ENCODE measurements at places on chromosomes 1 and 21. TPM values are rescaled to one million over a fixed set of nuclear protein-coding genes. Genes with fewer than 3 reads are reported as not detected.
A peak's percentile ranks its signal among the peaks of the same experiment; 100 is the strongest.

- DNase-seq = no peak
Measured at GRCh38 chr1:248691567-248692155, 10.9 kb downstream of the OR14I1 start.

DNA sequence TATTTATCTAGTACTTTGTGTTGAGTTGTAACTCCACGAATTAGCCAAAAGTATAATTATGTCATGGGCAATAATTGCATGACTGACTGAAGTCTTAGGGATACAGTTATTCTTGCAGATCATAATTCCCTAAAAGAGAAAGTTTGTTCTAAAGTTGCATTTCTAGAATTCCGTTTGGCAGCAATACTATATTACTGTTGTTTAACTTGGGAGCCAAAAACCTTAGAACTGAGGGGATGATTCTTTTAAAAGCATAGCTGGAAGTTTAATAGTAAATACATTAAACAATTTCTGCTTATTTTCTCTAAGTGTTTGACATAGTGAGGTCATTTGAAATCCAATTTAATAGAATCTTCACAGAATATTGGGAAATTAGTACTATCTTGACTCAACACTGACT lies 356.4 kb upstream of the ADAMTS5 start:
- no peak for DNase-seq

- no peak for DNase-seq
Measured at GRCh38 chr1:26081267-26082019, 14.0 kb upstream of the TRIM63 start.

- DNase-seq = no peak
Measured at GRCh38 chr1:209512821-209513220, 70.7 kb upstream of the CAMK1G start.

DNA sequence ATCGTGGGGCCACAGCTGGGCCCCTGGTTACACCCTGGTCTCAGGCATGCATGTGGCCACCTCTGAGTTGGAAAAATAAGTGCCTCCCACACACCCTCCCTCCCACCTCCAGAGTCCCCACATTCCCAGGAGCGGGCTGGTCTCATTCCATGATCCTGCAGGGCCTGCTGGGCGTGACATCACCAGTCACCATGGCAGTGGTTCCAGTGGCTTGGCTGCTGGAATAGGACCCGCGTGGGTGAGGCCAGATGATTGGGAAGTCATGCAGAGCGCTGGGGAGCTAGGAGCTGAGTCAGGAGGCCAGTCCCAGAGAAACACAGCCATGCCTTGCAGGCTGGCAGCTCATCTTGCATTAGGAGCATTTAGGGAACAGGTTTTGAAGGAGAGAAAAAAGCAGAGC lies 125.4 kb upstream of the TMEM51 start:
- no peak for DNase-seq

DNA sequence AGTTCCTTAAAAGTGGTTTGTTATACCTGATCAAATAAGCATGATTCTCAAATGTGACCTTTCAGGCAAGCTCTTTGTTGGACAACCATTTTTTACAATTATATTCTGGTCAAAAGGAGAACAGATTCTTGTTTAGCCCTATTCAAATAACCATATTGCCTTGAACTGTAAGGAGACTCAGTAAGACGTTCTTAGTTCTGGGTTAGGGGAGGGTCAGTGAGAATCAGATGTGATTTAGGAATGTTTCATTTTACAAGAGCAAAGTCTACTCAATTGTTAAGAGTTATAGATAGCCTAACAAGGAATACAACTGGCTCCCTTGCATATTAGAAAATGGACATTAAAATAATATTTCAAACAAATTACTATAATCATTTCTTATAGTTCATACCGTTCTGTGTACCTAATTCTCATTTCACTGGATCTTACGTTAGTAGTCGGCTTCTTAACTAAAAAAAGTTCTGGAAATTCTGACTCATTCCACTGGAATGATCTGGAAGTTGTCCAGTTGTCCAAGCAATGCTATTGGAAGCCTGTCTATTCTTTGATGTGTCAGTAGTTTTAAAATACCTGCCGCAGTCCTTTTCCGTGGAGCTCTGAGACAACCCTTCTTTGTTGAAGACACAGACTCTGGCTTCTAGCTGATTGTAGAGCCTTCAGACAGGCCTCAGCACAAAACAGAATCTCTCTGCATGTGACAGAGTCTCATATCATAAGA lies 88.8 kb downstream of the MAST2 start:
- DNase-seq = no peak

DNA sequence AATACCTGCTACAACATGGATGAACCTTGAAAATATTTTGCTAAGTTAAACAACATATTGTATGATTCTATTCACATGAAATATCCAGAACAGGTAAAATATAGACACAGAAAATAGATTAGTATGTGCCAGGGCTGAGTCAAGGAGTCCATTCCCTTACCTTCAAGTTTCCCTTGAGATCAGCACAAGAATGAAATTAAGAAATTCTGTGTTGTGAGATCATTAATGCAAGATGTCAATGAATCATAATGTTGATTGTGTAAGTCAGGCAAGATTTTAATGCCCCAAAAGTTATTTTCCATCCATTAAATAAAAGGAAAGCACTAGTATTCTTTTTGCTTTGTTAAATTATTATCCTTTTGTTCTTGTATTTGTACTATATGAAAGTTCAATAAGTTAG lies 139.4 kb downstream of the MRPL39 start:
- no peak for DNase-seq

DNA sequence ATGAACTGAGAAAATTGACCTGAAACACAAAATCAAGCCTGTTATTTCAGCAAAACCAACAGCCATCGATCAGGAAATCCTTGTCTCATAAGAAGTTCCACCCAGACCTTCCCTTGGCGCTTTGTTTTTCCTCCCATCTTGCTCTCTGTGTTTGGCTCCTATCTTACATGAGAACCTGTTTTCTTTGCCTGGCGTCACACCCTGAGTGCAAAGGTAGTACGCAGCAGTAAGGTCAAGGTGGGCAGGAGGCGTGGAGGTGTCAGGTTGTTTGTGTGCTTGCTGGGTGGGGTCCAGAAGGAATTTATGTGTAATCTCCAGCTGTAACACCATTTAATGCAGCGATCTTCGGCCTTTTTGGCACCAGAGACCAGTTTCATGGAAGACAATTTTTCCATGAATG lies 50.5 kb downstream of the C1orf21 start:
- DNase-seq = no peak

DNA sequence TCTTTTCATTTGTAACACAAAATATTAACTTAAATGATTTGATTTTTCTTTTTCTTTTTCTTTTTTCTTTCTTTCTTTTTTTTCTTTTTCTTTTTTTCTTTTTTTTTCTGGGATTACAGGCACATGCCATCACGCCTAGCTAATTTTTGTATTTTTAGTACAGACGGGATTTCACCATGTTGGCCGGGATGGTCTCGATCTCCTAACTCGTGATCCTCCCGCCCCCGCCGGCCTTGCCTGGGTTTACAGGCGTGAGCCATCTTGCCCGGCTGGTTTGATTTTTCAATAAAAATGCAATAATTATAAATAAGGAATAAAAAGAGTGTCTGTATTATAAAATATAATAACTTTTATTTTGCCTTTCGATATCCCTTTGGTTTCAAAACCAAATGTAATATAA lies 146.7 kb upstream of the RGS18 start:
- DNase-seq = no peak

DNA sequence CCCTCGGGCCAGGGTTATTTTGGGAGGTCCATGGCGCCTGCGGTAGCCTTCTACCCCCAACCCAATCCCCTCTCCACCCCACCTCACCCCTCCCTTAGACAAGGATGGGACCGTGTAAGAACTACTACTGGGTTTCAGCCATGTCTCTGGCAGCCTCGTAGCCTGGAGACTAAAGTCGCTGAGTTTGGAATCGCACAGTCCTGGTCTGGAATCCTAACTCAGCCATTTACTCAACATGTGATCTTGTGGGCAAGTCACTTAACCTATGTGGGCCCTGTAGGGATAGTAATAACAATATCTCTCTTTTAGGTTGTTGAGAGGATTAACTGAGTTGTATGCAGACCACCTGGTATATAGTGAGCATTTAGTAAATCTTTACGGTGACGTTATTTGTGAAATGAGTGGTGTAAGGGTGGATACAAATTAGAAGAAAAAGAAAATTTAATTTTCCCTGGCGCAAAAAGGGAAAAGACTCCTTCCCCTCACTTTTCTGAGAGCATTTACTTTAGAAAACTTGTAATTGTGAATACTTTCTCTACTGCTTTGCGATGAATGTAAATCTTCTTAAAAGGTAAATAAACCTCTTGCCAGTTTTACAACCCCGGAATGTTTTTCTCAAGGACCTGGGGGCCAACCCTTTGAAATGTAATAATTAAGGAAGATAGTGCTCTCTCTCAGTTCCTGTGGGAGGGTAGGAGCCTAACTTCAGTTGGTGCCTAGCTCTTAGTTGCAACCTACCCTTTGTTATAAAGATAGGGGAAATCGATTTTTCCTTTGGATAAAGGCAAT lies 615 bp upstream of the MRPS15 start:
- no peak for DNase-seq

DNA sequence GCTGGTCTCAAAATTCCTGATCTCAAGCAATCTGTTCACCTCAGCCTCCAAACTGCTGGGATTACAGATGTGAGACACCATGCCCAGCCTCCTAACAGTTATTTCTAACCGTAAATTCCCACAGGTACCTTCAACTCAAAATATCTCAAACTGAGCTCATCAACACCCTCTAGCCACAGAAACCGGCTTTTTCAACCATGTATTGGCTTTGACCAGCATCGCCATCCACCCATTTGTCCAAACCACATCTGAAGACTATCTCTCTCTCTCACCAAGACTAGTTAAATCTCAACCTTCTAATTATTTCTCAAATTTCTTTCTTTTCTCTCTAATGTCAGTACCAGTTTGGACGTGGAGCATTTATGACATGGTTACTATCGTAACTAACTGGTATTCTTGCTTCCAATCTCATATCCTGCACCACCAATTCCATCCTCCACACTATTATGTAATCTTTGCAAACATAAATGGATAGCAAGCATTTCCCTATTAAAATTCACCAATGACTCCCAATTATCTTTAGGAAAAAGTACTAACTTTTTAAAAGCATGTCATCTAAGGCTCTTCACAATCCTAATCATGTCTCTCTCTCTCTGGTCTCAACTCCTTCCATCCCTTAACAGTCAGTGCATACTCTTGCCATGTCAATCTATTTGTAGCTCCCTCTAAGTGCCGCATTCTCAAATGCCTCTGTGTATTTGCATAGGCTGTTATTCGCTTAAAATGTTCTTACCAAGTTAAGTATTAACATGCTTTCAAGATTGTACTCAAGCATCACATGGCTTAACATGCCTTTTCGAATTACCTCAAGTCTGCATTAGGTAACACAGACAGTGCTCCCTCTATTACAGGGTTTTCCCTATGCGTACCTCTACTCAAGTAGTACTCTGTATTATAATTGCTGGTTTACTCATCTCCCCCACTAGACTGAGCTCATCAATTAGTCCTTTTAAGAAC lies 18.1 kb downstream of the RSBN1 start:
- no peak for DNase-seq

DNA sequence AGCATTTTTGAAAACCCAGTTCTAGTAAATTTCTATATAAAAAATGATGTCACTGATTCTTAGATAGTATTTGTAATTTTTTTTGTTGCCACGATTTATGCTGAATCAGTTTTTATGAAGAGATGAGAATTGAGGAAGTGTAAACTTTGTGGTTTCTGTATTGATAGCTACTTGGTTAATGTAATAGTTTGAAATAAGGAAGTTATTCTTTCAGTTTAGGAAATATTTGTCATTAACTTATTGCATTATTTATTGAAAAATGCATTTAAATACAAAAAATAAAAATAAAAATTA lies 97.8 kb downstream of the ZFYVE9 start:
- DNase-seq = no peak

GRCh38 chr21:15749082-15749860 lies 19.5 kb downstream of the USP25 start:
- DNase-seq = no peak

GRCh38 chr1:145730900-145731299 lies 11.6 kb downstream of the CD160 start:
- DNase-seq = no peak

DNA sequence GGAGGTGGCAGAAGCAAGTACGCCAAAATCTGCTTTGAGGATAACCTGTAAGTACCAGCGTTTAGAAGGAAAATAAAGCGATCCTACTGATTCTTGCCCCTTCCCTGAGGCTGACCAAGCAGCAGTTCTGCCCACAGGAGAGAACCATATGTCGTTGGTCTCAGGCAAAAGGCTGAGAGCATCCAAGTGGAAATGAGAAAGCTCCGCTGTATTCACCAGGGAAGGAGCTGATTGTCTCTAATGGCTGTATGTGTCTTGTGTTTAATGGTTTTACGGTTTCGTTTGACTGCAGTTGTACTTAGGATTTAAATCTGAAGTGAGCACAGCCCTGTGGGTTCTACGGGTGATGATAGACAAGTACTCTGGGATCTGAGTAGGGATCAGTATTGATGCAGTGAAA lies 21.9 kb downstream of the FAM3B start:
- no peak for DNase-seq

GRCh38 chr1:4655674-4656532 lies 1.5 kb downstream of the AJAP1 start:
- peak; percentile 20 for DNase-seq

DNA sequence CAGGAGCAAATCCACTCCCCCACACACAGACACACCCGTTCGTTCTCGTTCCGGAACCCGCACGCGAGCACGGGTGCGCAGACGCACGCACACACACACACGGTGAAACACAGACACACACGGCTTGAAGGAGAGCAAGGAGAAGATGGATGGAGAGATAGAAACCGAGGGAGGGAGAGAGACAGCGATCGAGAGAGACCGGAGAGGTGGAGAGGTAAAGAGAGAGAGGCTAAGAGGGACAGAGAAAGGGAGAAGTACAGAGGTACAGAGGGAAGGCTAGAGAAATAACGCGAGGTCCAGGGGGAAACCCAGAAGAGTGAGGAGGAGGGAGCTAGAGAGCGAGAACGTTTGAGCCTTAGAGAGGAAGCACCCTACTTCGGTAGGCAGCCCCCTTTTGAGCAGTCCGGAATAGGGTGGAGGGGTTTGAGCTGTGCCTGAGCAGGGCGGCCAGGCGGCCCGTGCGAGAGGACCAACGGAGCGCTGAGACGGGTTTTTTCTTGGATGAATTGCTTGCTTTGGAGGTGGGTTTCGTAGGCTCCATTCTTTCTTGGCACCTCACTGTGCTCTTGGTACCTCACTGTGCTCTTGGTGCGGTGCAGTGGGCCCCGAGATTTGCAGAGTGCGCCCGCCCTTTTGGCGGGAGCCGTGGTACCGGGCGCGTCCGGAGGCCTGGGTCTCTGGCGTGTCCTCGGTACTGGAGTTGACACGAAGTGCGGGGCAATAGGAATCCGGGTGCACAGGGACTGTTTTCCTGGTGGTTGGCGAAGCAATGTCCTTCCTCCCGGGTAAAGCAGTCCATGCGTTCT lies 88.4 kb upstream of the RHOU start:
- DNase-seq = peak; percentile 54

The OR10J1 gene
- total RNA-seq = not detected

The ZCCHC17 gene
- 34.2 TPM for total RNA-seq

The AMPD2 gene
- 91.4 TPM for total RNA-seq

The NUP210L gene
- total RNA-seq = 0.04 TPM

The TPTE gene
- not detected for total RNA-seq

The PCP4L1 gene
- 0.80 TPM for total RNA-seq

The GPR25 gene
- not detected for total RNA-seq

The VWA1 gene
- total RNA-seq = 0.44 TPM

Measured in activated naive CD8-positive, alpha-beta T cell treated with anti-CD3 and anti-CD28 coated beads for 36 hours (primary cell).